8988T (cell line): ENCODE measurements at places on chromosomes 7 and 10.

- no peak for DNase-seq
Observed at GRCh38 chr7:90593205-90593604, 2.9 kb upstream of the CDK14 start.

- no peak for DNase-seq
Observed at GRCh38 chr10:119546009-119546408, 3.5 kb upstream of the RGS10 start.

DNA sequence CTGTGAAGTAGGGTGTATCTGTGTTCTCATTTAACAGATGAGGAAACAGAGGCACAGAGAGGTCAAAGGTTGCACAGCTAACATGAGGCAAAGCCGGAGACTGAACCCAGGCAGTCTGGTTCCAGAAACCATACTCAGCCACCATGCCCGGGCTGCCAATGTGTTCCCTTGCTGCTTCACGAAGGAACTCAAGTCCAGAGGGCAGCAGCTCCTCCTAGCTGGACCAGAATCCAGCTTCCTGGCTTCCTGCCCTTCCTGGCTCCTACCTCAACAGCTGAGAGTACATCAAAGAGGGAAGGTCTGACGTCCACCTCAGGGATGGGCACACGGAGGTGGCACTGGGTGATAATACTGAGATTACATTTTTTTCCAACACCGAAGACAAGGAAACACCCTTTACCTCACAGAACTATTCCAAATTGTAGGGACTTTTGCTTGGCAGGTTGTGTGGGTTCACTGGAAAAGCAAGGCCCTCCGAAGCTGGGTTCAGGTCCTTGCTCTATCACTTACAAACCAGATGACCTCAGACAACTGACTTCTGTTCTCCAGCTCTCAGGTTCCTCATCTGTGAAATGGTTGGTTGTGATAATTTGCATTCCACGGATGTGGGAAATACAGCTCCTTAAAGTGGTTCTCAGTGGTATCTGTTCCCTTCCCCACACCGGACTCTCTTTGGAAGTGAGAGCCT is 154.1 kb upstream of the ZMIZ1 start:
- no peak for DNase-seq

- DNase-seq, result no peak
Observed at GRCh38 chr7:100728196-100728595, 5.2 kb upstream of the ZAN start.

- no peak for DNase-seq
Observed at GRCh38 chr7:36750451-36750850, 26.2 kb upstream of the AOAH start.

- no peak for DNase-seq
Observed at GRCh38 chr7:20399521-20399920, 68.8 kb downstream of the ITGB8 start.

DNA sequence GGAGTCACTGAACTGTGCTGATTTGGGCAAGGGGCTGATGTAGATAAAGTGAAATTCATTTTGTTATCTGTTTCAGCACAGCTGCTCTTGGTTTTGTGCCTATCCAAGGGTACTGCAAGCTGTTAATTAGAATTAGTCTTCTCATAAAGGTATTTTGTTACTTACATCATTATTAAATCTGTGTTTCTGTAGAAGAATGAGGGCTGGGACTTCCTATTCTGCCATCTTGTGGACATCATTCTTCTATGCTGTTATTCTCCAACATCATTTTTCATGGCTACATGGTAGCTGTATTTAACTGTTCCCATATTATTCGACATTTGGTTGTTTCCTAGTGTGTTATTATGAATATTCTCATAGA is 76.2 kb upstream of the CCDC71L start:
- DNase-seq, result no peak

GRCh38 chr7:30327813-30328212 is 43.4 kb downstream of the ZNRF2 start:
- no peak for DNase-seq

GRCh38 chr7:7675686-7676085 is 35.1 kb downstream of the UMAD1 start:
- DNase-seq, result no peak

DNA sequence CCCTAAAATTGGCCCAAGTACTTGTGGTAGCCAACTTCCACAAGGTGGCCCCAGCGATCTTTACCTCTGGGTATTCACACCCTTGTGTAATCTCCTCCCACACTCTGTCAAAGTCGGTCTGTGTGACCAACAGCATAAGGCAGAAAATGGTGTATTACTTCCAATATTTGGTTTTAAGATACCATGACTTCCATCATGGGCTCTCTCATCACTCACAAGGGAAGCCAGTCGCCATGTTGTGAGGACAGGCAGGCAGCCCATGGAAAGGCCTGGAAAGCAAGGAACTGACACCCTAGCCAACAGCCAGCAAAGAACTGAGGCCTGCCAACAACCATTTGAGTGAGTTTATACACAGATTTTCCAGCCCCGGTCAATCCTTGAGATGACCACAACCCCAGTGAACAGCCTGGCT is 91.0 kb upstream of the KMT2E start:
- DNase-seq, result no peak
